ENCODE measurements at places on chromosomes 6 and 20.

- no peak for DNase-seq
Observed at GRCh38 chr6:93567164-93567563, 147.8 kb upstream of the EPHA7 start.

- no peak for DNase-seq
Observed at GRCh38 chr20:60630609-60631008, 621.5 kb upstream of the CDH4 start.

DNA sequence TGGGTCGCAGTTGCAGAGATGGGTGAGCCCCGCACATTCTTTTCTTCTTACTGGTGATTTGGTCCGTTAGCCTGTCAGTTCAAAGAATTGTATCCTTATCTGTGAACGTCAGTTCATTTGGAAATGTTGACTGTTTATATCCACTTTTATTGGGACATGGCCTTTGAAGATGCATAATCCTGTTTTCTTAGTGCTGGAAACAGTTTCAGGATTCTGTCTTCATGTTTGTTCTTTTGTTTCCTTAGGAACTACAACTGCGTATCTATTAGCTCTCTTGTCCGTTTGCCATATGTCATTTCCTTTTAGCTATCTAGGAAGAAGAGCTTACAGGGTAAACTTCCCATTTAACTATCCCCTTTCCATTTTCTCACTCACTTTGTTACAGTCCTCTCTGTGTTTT is 35.0 kb upstream of the TULP1 start:
- no peak for DNase-seq

GRCh38 chr6:16735014-16735413 is 26.2 kb downstream of the ATXN1 start:
- DNase-seq: no peak

DNA sequence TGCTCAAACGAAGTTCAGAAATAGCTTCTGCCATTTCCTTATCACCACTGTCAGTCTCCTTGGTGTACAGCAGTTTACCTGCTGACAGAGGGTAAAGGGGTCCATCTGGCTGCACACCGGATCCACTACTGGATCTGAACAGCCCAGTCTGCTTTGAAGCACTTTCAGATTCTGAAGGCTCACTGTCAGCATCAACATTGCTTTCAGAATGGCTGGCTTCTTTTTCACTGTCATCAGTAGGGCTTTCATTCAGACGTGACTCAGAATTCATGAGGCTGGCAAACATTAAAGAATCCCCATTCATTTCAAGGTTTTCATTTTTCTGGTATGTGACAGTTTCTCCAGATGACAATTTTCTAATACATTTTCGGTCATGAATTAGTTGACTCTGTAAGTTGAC is 21.0 kb upstream of the PNISR start:
- no peak for DNase-seq

- DNase-seq: no peak
Observed at GRCh38 chr6:13953061-13953705, 28.4 kb downstream of the RNF182 start.

DNA sequence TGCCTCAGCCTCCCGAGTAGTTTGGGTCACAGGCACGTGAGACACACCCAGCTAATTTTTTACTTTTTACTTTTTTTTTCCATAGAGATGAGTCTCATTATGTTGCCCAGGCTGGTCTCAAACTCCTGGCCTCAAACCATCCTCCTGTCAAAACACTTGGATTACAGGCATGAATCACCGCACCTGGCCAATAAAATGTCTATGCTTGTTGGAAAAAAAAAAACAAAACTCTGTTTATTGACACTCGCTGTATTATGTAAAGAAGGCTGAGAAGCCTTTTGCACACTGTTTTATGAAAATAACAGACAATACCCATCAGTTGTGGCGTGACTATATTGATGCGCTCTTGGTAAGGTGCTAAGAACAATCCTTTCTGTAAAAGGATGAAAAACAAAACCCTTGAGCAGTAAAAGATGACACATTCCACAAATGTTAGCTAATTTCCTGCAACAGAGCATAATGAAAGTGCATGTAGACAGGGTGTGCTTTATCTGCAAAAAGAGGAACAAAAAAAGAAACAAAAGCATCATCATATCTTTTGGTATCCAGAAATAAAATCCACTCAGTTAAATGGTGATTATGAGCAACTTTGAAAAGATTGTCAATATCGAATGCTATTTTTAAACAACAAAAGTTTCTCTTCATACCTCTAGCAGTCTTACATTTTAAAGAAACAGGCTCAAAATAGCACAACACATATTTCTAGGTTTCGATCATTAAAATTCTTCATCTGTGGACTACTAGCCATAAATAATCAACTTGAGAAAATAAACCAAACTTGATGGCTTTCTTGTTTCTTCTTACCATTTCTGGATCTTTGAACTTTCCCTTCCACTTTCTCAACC is 108.3 kb upstream of the PHACTR1 start:
- peak; percentile 45 for DNase-seq

DNA sequence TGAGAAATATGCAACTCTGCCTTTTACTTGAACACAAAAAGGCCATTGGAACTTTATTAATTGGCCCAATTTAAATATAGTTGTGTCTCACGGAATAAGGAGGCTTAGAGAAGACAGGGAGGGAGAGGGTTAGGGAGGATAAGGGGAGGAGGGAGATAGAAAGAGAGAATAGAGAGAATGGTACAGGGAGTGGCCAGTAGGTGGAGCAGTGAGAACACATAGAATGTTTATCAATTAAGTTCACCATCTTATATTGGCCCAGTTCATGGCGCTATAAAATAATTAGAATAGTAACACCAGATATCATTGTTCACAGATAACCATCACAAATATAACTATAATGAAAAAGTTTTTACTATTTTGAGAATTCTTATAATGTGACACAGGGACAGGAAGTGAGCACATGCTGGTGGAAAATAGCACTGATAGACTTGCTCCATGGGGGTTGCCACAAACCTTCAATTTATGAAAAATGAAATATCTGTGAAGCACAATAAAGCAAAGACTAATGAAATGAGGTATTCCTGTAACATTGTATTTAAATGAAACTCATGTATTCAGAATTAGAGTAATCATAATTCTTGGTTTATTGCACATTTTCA is 374.1 kb upstream of the MANEA start:
- DNase-seq: peak; percentile 73

DNA sequence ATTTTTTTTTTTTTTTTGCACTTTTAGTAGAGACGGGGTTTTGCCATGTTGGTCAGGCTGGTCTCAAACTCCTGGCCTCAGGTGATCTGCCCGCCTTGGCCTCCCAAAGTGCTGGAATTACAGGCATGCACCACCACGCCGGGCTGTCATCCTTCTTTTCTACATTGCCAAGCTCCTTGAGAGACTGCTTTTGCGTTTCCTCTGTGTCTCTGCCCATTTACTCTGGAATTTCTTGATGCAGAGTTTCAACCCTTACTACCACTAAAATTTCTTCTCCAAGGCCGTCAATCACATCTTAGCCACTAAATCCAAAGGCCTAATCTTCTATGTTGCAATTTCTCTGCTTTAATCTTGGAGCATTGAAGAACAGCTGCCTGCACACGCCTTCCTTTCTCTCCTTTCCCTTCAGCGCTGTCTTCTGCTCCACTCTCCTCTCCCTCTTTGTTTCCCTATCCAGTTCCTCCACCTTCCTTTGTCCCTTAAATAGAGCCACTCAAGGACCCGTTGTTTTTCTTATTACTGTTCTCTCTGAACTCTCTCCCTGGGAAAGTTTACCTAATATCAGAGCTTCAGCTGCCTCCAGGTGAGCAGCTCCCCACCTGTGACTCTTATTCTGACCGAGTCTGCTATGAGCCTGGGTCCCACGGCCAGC is 98.8 kb downstream of the SLC35B3 start:
- DNase-seq: no peak

DNA sequence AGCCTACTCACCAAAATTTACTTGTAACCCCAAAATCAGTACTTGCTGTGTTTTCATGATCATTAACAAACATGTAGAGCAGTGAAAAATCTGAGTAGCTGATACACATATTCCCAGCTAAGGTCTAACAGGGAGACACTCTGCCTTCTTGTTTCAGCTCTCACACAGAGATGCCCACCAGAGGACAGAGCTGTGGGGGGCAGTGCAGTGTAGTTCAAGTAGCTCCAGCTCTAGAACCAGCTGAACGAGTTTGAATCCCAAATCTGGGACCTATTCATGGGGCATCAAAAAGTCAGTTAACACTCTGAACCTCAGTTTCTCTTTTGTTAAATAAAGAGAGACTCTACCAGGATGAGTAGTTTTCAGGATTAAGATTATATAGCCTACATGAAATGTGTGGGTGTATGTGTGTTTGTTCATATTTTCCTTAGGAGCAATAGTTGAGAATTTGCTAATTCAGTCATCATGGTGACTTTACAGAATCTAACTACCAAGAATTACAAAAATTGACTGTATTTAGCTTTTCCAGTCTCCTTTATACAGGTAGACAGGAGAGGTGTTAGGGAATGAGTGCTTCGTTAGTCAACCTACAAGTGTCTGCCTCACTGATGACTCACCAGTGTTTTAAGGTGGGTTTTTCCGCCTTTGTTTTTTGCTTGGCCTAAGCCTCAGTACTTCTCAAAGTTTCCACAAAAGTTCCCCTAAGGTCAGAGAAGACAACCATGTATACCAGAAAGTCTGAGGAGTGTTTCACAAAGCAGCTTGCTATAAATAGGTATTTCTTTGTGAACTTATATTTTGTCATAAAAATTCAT is 164.0 kb upstream of the RUNX2 start:
- DNase-seq: no peak
